ENCODE measurements at places on chromosomes 1 and 21.

DNA sequence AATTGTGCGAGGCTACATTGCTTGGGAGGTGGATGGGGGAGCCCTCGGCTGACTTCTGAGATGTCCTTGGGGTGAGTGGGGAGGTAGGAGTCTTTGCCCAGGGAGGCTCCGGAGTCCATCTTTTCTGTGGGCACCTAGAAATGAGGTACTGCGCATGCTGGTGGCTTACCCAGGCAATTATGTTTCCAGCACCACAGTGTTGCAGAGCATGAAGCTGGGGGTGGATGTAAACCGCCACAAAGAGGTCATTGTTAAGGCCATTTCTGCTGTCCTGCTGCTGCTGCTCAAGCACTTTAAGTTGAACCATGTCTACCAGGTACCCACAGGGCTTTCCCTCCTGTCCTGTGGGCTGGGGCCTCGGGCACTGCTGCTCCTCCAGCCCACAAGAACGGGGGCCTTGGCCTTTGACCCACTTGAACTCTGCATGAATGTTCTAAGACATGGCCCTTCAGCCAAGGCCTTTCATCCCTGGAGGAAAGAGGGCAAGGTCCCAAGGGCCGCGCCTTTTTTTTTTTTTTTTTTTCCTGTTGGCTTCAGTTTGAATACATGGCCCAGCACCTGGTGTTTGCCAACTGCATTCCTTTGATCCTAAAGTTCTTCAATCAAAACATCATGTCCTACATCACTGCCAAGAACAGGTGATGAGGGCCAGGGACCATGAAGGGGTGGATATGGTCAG lies 14.6 kb downstream of the STRIP1 start:
- no peak for DNase-seq

DNA sequence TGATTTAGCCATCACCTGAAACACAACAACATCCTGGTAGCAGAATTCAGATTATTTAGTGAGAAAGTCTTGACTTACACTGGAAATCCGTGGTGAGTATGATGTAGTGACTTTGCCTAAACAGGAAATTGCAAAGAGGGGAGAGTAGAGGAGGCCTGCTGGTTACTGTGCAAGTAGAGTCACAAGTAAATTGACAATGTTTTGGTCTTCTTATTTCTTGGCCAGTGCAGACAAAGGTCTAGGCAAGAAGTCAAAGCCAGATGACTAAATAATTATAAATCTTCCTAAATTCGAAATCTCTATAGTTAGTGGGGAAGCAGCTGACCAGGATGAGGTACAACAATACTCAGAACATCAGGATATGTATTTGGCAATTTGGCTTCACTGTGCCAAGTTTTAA lies 159.5 kb upstream of the KCTD3 start:
- no peak for DNase-seq

- no peak for DNase-seq
Measured at GRCh38 chr1:215005078-215005477, 77.5 kb upstream of the KCNK2 start.

DNA sequence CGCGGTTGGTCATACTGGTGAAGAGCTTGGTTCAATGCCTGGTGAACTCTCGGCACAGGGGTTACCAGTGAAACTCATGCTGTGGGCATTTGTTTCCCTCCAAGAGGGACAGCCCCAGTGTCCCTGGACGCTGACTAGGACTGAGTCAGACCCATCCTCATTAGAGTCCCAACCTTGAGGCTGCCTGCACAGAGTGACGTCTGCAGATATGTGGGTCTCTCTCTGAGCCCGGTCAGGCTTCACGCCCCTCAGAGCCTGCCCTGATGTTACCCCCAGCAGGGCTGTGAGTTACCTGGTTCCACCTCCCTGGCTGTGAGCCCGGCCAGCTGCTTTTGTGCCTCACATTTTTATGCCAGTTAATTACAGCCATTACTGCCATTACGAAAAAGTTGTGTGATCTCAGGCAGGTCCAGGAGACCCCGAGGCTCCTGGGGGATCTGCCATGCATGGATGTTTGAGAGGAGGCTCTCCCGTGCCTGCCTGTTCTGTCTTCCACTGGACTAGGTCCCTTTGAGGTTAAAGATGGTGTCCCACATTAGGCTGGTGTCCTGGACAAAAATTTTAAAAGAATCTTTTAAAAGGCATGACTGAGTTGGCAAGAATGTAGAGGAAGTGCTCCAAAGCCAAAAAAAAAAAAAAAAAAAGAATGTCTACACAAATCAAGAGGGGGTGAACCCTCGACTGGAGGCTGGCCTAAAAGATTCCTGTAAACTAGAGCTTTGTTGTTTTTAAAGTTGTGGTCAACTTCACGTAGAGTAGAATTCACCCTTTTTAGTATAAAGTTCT lies 36.6 kb upstream of the PADI1 start:
- DNase-seq, result no peak

DNA sequence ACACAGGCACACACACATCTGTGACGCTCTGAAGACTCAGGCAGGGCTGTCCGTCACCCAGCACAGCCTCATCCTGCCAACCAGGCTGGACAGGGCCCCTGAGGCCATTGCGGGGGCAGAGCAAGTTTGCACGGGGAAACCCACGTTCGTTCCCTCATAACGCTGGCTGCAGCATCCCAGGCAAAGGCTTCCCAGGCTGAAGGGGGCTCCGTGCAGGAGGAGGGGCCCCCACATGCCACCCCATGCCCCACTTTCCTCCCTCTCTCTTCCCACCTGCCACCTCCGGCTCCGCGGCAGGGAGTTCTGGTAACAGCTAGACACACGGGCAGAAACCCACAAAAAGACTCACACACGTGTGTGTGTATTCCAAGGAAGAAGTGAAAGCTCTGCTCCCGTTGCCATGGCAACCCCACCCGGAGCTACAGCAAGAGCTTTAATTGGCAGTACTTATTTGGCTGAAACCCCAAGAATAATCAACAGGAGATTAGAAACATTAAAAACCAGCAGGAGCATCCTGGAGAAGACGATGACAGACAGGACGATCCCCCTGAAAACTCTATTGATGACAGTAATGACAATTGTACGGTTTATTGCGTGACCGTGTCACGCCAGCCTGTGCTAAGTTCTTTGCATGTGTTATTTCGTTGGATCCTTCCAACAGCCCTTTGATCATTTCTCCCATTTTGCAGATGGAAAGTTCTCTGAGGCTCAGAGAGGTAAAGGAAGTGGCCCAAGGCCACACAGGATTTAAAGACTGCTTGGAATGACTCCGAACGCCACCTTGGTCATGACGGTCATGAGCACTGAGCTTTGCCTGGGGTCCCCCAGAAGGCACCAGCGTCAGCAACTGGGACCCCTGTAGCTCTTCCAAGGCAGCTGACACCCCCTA lies 247.1 kb downstream of the NPHP4 start:
- no peak for DNase-seq

- DNase-seq, result no peak
Measured at GRCh38 chr1:110601332-110601731, 4.8 kb downstream of the KCNA2 start.

DNA sequence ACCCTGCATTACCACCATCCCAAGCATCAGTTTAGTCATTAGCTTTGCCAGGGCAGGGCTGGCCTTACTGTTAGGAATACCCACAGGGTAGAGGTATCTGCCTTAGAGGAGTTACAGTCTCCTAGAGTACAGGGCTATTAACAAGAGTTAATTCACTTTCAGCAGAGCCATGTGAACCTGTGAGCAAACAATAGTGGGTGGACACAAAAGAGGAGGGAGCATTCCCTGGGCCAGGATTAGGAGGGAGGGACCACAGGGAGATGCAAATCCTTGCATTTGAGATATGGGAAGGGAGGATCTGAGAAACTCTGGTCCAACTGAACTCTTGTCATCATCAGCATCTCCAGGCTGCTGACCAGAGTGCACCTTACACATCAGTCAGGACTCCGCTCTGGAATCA lies 51.1 kb upstream of the IGSF21 start:
- no peak for DNase-seq

- no peak for DNase-seq
Measured at GRCh38 chr1:32431736-32432400, 33.0 kb upstream of the ZBTB8B start.

GRCh38 chr1:93839753-93840152 lies 39.3 kb downstream of the DNTTIP2 start:
- DNase-seq, result no peak

DNA sequence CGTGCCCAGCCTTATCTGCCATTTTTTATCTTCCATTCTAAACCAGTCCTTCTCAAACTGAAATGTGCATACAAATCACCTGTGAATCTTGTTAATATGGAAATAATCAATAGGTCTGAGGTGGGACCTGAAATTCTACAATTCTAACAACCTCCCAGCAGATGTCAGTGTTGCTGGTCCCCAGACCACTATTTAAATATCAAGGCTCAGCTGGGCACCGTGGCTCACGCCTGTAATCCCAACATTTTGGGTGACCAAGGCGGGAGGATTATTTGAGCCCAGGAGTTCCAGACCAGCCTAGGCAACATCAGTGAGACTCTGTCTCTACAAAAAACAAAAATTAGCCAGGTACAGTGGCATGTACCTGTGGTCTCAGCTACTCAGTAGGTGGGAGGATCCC lies 4.1 kb downstream of the UQCRHL start:
- DNase-seq, result peak; percentile 6

- DNase-seq, result no peak
Measured at GRCh38 chr1:226135709-226136108, 50.8 kb downstream of the ACBD3 start.

DNA sequence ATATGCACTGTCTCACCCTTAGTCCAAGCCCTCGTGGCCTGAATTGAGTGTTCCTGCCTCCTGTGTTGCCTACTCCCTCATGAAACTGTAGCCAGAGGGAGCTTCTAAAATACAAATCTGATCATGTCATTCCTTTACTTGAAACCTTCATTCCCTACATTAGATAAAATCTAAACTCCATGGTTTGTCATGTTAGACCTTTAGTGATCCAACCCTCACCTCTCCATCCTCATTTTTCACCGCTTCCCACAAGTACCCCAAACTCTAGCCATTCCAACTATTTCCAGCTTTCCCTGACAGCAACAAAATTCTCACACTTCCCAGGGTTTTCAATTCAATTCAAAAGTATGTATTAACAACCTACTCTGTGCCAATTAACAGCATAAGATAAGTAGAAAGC lies 18.3 kb upstream of the CNTN2 start:
- no peak for DNase-seq

DNA sequence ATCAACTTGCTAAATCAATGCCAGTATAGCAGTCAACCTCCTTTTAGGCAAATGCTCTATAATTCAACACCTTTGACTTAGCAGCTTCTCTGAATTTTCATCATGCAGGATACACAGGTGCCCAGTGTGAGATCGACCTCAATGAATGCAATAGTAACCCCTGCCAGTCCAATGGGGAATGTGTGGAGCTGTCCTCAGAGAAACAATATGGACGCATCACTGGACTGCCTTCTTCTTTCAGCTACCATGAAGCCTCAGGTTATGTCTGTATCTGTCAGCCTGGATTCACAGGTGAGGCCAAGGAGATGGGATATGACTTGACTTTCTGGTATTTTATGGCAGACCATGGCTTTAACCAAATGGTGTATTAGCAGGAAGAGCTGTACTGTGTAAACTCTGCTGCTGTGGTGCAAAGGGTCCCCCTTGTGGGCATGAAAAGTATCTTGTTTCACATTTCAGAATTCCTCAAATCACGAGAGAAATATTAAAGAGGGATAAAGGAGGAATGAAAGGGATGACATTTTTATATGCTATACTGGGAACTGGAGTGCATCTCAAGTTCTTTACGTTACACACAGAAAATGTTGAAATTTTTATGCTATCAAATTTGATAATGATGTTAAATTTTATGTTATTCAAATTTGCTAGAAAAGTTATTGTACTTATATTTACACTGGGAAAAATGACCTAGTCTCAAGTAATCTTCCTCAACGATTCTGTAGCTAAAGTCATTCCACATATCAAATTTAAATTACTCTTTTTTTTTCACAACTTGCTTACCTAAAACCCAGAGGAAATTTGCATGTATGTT lies 88.9 kb downstream of the CRB1 start:
- no peak for DNase-seq

- no peak for DNase-seq
Measured at GRCh38 chr21:30200000-30200399, 15.9 kb downstream of the CLDN8 start.

DNA sequence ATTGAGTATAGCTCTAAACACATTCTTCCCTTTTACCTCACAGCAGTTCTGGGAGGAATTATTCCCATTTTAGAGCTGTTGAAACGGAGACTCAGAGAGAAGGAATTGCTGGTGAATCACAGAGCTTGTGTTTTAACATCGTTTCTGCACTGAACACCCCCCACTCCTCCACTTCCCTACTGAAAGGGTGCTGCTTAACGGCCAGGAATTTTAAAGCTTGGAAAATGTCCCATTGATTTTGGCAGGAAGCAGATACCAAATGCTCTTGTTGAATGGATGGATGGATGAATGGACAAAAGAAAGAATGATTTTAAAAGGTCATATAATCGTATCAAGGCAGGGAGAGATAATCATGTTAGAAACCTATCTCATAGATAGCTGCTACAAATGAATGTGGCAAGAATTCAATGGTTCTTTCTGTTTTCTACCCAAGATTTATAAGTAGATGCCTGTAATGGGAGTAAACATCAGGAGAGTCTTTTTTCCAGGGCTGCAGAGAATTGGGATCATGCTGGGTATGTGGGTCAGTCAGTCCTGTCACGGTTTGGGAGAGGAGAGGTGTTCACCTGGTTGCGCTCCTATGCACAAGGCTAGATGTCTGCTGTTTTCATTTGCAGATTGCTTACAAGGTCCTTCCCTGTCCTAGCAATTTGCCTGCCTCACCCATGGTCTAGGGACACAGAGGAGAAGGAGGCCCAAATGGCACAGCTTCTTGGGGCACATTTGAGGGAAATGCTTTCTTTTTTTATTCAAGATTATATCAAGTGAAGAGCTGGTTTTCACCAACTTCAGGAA lies 19.0 kb downstream of the FAM163A start:
- no peak for DNase-seq

DNA sequence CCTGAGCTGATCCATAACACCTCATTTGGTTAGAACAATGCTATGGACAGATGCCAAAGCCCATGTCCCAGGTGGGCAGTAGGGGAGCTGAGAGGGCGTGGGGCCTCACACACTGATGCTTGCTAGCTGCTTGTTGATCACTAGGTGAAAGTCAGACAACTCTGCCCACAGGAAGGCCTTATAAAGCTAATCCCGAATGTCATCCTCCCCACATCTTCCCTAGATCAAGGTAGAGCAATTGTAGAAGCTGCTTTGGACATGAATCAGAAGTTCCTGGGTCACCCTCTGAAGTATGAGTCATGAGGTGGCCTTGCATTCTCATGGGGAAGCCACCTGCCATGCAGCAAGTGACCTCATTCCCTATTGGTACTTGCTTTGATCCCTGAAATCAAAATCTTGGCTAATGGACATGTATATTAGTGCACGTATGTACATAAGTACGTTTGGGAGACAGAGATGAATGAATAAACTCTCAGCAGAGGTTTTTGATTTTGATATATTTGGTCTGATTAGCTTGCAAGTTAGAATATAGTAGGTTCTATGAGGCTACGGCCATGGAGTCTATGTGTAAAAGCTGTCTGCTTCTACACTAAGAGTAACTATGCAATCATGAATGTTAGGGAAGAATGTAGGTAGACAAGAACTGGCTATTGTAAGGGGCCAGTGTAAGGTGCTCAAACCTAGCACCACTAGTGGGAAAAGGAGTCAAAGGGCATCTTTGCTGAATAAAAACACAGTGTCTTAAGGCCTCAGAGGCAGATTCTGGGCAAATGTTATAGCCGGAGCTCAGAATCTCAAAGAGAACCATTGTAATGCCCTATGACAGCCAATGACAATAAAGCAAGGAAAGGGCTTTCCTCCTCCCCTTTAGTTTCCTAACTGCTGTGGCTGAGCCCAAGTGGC lies 52.6 kb downstream of the ABCA4 start:
- no peak for DNase-seq

GRCh38 chr1:183588827-183589226 lies 1.4 kb downstream of the NCF2 start:
- no peak for DNase-seq

Data from activated CD4-positive, alpha-beta T cell treated with anti-CD3 and anti-CD28 coated beads, Interleukin-2, amount 50 U/mL, for 4 hours (primary cell).